Memory B cell (primary cell): ENCODE measurements at places on chromosomes 1 and 21.
A peak's percentile ranks its signal among the peaks of the same experiment; 100 is the strongest.

DNA sequence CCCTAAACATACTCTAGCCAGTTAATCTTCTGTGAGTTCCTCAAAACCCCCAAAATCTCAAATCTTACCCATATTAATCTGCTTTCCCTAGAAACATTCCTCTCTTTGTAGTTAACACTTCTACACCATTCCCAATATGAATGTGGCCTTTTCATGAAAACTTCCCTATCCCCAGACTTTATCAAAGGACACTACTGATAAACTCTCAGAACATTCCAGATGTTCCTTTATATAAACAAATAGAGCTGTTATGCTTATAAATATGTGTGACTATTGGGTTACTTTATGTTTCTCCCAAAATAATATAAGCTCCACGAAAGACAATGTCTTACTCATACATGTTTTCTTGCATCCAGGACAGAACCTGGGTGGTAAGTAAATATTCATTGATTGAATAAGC is 205.4 kb upstream of the NFIA start:
- no peak for DNase-seq

- DNase-seq = no peak
Observed at GRCh38 chr1:168792592-168793125, 63.7 kb upstream of the DPT start.

GRCh38 chr1:57307392-57308170 is 116.3 kb downstream of the DAB1 start:
- no peak for DNase-seq

GRCh38 chr1:157868654-157869053 is 27.0 kb upstream of the CD5L start:
- DNase-seq = no peak

- no peak for DNase-seq
Observed at GRCh38 chr21:44829507-44830092, 11.7 kb upstream of the SUMO3 start.

DNA sequence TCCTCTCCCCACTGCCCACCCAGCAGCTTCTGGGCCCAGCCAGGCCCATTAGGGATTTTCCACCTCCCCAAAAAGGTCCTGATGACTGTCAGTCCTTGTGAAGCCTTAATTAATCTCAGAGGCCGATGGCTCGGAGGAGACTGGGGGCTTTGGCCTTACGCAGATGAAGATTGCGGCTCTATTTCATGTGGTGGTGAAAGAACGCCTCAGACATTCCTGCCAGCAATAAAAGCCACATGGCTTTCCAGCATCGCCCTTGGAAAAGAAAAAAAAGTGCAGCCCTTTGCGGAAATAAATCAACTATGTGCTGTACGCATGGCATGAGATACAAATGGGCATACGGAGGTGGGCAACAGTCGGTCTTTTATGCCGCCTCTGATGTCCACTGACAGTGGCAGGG is 6.6 kb upstream of the RUNX3 start:
- no peak for DNase-seq

GRCh38 chr21:46660505-46660904 is 25.0 kb downstream of the PRMT2 start:
- DNase-seq = no peak

DNA sequence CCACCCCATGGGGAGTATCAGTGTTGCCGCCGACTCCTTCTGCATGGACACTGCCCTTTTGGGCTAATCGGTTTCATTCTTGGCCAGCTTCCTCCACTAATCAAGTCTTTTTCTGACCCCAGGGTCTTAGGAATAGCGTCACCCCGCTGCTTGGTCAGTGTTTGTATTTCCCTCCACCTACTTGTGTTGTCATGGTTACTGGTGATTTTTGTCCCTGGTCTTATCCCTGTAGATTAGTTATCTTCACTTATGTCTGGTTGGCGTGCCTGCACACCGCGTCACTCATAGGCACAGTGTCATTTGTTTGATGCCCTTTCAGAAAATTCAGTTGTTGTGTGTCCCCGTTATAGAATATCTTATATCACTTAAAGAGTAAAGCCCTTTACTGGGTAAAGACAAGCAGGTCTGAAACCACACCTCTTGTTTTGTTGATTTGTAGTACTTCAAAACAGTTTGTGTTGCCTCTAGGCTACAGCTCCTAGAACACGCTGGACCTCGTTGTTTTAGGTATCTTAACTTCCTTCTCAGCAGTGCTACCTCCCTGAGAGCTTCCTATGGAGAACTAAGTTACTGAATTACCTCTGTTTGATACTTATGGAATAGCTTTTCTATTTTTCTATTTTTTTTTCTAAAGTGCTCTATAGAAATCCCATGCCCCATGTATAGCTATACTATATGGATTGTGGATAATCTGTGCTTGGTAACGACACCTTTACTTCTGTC is 868 bp downstream of the PPP1R12B start:
- DNase-seq = no peak

DNA sequence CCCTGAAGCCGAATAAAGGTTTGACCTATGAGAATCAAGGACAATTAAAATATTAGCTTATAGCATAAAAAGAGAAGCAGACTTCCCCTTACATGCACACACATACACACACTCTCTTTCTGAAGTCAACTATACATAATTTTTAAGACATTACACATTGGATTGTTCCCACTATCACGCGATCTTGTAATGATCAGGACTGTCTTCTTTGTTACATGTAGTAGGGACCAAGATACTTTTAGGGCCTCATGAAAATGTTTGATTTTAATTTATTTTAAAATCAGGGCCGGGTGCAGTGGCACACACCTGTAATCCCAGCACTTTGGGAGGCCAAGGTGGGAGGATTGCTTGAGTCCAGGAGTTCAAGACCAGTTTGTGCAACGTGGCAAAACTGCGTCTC is 16.4 kb upstream of the IRF2BP2 start:
- DNase-seq = no peak

- DNase-seq = no peak
Observed at GRCh38 chr1:11799099-11799498, 6.7 kb downstream of the MTHFR start.

- DNase-seq = no peak
Observed at GRCh38 chr1:93196591-93196990, 16.1 kb downstream of the CCDC18 start.

- no peak for DNase-seq
Observed at GRCh38 chr1:119702384-119702783, 9.3 kb upstream of the PHGDH start.

DNA sequence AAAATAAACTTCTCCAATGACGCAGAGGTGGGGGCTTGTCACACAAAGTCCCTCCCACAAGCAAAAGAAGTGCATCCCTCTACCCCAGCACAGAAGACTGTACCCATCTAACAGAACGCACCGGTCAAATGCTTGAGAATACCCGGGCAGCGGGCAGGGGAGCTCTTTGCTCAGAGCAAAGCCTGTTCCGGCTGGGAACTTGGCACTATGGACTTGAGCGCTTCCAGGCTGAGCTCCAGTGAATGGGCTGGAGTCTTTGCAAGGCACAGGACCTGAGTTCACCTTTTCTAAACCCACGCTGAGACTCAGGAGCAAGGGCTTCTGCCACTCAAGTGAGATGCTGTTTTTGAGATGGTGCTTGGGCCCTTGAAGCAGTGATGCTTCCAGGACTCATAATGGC is 20.3 kb downstream of the RHBG start:
- DNase-seq = no peak

GRCh38 chr1:2322581-2323211 is 68.7 kb downstream of the MORN1 start:
- no peak for DNase-seq

- DNase-seq = no peak
Observed at GRCh38 chr1:58798910-58799442, 15.1 kb upstream of the JUN start.

- no peak for DNase-seq
Observed at GRCh38 chr1:229231754-229232119, 39.2 kb upstream of the RAB4A start.

DNA sequence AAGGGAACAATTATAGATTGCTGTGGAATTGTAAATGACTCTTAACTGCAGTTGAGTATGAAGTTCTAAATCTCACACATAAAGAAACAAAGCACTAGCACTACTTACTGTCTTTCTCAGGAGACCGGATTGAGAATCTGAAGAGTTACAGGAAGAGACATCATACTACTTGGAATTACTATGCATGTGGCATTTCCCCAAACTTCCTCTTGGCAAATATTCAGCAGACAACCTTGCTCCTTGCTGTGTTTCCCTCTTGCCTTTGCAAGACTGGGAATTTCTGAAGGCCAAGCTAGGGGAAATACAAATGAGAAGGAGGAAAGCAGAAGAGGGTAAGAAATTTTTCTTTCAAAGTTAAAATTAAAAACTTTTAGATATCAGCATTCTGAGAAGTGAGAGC is 173.6 kb upstream of the KCTD3 start:
- DNase-seq = no peak

DNA sequence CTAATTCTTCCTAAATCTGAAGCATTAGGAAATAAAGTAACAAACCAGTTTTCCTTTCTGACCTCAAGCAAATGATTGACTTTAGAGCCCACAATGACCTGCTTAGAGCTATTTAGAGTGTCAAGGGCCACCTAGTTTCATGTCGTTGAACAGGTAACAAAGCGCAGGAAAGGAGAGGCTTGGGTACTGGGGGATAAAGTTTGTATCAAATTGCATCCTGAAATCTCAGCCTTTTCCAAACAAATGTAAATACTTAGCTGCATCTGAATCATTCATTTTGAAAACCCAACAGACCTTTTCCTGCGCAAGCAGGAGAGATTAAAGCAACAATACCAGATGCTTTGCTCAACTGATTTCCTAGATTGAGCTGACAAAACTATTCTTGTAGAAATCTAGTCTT is 121.2 kb downstream of the NRIP1 start:
- no peak for DNase-seq

- DNase-seq = no peak
Observed at GRCh38 chr21:24197923-24198322, 1409.4 kb downstream of the MRPL39 start.

GRCh38 chr1:101394041-101394440 is 157.2 kb downstream of the S1PR1 start:
- DNase-seq = no peak

DNA sequence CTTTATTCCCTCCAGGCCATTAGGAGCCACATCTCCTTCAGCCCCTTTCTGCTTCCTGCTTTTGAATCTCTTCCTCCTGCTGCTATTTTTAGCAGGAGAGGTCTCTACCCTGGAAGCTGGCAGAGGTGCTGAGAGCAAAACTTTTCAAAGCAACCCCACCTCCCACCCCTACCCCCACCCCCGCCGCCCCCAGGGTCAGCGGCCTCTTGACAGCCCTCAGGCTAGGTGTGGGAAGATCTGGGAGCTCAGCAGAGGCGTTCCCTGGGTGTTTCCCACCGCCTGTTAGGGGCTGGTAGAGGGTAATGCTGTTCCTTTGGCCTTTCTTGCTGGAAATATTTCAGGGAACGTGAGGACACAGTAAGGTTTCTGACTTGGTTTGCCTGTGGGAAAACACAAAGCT is 112.5 kb upstream of the CACHD1 start:
- no peak for DNase-seq

DNA sequence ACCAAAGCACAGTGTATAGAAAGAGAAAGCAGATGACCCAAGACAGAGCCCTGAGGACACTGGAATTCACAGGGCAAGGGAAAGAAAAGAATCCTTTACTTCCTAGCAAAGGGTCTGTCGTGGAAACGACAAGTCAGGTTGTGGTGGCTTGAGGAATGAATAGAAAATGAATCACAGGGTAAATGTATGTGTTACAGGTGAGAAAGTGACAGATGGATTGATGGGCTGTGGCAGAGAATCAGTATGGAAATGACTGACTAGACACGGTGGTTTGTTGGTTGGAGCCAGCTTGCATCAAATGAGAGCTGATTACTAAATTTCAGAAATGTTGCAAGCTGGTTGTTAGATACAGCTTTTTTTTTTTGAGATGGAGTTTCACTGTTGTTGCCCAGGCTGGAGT is 46.9 kb downstream of the PTP4A2 start:
- no peak for DNase-seq

- no peak for DNase-seq
Observed at GRCh38 chr1:116402333-116402732, 29.3 kb downstream of the ATP1A1 start.

GRCh38 chr1:23322770-23323169 is 21.3 kb downstream of the HNRNPR start:
- no peak for DNase-seq

GRCh38 chr1:58104960-58105359 is 441.6 kb downstream of the OMA1 start:
- no peak for DNase-seq

GRCh38 chr1:116231752-116232151 is 120.6 kb downstream of the MAB21L3 start:
- DNase-seq = no peak

- no peak for DNase-seq
Observed at GRCh38 chr1:234900595-234900994, 228.0 kb downstream of the TOMM20 start.

GRCh38 chr1:37068897-37069296 is 34.6 kb upstream of the GRIK3 start:
- no peak for DNase-seq

DNA sequence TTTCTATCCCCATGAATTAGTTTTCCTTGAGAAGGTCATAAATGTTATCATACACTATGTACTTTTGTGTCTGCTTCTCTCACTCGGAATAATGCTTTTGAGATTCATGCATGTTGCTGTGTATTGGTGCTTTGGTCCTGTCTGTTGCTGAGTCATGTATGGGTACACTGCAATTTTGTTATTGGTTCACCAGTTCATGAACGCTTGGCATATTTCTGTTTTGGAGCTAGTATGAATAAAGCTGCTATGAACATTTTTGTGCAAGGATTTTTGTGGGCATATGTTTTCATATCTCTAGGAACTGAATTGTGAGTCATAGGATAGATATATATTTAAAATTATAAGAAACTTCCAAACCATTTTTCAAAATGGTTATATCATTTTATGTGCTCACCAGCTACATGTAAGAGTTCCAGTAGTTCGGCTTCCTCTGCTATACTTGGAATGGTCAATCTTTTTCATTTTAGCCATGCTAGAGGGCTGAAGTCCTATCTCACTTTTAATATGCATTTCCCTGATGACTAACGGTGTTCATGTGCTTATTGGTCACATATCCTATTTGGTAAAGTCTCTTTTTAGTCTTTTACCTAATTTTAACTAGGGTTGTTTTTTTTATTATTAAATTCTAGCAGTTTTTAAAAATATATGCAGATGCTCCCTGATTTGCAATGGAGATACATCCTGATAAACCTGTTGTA is 38.2 kb downstream of the ETS2 start:
- no peak for DNase-seq

DNA sequence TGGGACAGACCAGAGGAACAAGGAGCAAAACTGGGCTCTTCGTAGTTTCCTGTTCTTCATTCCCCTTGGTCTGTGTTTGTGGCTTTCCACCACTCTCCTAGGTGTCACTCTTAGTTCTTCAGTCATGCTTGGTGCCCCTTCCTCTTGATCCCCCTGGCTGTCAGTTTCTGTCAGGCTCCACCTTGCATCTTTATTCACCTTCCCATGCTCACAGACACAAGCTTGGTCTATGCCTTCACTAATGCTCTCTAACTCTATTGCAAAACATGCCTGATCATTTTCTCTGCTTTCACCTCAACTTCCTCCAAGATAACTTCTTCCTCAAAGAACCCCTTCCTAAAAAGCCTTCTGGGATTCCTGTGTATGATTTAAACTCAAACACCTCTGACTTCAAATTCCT is 122.9 kb downstream of the GLUL start:
- no peak for DNase-seq

GRCh38 chr1:156539818-156540355 is 32.5 kb downstream of the IQGAP3 start:
- DNase-seq = no peak

- peak; percentile 54 for DNase-seq
Observed at GRCh38 chr1:21534674-21535378, 25.6 kb downstream of the ALPL start.
